ENCODE measurements at places on chromosomes 2 and 18. TPM values are rescaled to one million over a fixed set of nuclear protein-coding genes. Genes with fewer than 3 reads are reported as not detected.

Gene C2orf92
- 9.2 TPM for total RNA-seq

Gene MALL
- 31.6 TPM for total RNA-seq

Gene RRM2
- 2.2 TPM for total RNA-seq

Gene TNFRSF11A
- total RNA-seq: 6.5 TPM

Gene HOXD4
- total RNA-seq: 22.4 TPM

Gene MAPK4
- 14.3 TPM for total RNA-seq

Gene SLC8A1
- total RNA-seq: 116 TPM

Gene FAM110C
- 21.8 TPM for total RNA-seq

Gene CACNB4
- 3.3 TPM for total RNA-seq

Gene FBXO15
- total RNA-seq: 2.2 TPM

Gene CABLES1
- 8.1 TPM for total RNA-seq

DNA sequence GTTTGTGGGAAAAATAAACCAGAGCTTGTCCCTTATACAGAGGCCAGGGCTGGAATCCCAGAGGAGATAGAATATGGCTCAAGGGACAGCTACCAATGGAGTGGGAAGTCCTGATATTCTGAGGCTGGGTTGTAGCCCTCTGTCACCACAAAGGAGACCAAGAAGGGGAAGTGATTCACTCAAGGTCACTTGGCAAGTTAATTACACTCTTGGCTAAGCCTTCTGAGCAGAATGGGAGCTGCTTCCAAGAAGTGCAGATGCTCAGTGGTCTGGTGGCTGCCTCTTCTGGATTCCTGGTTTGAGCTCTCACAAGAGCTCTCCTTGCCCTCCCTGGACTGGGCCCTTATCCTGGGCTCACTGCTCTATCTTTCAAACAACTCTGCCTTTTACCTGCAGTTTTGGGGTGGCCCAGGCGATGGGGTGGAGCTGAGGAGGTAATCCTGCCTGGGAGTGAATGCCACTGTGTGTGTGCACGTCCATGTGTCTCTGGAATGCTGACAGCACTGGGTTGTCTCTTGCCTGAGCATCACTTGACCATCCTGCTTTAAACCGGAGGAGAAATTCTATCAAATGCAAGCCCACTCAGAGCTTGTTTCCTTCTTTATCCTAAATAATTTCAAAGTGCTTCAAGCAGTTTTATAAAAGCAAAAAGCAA lies 168.2 kb downstream of the KCNS3 start:
- DNase-seq: no peak

- no peak for DNase-seq
Observed at GRCh38 chr18:6672821-6673308, 56.7 kb upstream of the ARHGAP28 start.

DNA sequence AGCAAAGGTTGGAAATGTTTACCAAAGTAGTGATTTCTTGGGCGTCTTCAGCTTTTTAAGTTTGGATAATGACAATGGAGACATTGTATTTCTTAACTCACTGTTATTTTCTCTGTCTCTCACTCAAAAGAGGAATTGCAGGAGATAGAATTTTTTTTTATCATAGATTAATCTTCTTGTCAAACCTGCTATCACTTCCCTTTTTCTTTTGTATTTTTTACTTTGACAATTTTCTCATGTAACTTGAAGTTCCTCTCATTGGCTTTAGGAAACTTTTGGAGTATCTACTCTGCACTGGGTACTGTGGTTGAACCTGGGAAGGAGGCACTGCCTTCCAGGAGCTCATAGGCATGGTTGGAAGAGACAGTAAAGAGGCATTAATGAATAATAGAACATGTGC lies 489.1 kb downstream of the CNTNAP5 start:
- DNase-seq: no peak

DNA sequence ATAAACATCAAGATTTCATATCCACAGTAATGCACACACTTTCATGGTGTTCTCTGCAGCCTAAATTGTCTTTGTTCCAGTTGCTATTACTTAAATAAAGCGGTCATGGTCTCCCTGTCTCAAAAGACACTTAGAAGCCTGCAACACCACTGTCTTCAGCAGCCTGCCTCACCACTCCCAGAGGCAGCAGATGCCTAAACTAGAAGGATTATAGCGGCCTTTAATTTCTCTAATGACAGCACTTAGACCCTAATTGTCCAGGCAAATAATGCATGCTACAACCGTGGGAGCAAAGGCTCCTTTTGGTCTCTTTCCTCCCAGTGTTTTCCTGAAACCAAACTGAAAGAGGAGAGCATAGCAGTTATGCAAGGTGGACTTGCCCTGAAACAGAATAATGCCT lies 248.8 kb upstream of the SLC39A10 start:
- no peak for DNase-seq

- DNase-seq: no peak
Observed at GRCh38 chr2:47034973-47035609, 119.5 kb upstream of the MCFD2 start.

- DNase-seq: no peak
Observed at GRCh38 chr2:199956062-199956380, 639 bp downstream of the MAIP1 start.

- peak; percentile 30 for DNase-seq
Observed at GRCh38 chr2:239990966-239991365, 34.2 kb downstream of the NDUFA10 start.

GRCh38 chr2:183035954-183036669 lies 2.1 kb downstream of the NCKAP1 start:
- DNase-seq: no peak

- no peak for DNase-seq
Observed at GRCh38 chr2:11473659-11474433, 7.9 kb upstream of the E2F6 start.

DNA sequence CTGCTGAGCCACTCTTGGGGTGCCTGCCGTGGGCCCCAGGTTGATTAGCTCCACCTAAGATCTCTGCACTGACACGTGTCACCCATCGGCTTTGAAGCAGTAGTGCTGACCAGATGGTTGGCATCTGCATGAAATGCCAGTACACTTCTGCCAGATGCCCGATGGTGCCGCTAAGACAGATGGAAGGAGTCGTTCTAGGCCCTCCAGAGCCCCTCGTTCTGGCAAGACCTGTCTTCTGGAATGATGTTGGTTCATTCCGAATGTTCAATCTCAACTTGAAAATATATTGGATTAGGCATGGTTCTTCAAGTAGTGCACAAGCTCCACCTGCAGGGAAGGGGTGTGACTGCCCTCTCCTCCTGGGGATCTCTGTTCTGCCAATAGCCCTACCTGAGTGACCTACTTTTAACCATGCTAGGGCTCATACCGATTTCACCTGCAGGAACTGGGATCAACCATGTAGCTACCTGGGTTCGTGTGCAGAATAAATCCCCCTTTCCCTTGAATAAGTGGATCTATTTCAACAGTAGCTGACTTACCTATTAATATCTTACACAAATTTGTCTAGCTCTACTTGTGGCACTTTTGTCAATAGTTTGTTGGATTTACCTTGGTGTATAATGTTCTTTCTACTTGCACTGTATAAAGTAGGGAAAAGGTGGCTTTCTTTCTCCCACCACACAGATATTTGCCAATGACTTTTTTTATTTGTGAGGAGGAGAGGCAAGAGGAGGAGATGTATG lies 342.6 kb downstream of the CTNNA2 start:
- DNase-seq: no peak

DNA sequence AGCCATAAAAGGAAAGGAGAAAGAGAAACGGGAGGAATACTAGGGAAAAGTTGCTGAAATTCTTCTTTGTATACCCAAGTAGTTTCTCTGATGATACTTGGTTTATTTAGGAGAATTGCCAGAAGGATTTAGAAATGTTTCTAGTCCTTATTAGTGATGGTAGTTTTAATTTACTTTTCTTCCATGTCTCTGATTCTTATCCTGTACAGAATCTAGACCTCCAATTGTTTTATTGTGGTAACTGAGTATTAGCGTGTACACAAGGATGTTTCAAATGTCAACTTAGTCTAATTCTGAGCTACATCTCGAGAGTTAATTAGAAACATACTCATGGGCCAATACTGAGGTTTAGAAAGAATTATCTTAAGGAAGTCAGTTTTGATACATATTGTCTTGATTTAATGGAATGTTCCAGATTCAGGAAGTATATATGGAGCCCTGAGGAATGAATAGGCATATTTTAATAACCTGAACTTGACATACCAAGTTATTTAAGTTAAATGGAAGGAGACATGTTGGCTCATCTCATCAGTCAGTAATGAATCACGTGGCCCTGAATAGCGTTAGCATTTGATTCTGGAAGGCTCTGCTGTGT lies 219.6 kb downstream of the LTBP1 start:
- DNase-seq: no peak

GRCh38 chr2:125168442-125168841 lies 1143.4 kb downstream of the CNTNAP5 start:
- no peak for DNase-seq

DNA sequence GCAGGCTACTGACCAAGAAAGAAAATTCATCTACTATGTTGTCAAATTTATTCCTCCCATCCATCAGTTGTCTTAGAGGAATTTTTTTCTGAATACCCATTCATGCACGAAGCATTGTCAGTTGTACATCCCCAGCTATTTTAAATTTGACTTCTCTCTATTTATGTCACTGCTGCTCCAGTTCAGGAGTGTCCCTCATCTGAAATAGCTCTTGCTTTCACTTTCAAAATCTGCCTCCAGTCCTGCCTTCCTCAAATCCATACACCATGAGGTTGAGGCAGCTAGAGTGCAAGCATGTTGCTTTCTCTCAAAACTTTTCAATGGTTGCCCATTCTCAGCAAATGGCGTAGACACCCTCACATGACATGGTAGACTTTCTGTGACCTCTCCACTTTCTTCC lies 335.4 kb upstream of the CDH2 start:
- DNase-seq: no peak

GRCh38 chr18:34153711-34154110 lies 71.0 kb downstream of the NOL4 start:
- no peak for DNase-seq

- no peak for DNase-seq
Observed at GRCh38 chr2:41445865-41446264, 602.0 kb upstream of the PKDCC start.

DNA sequence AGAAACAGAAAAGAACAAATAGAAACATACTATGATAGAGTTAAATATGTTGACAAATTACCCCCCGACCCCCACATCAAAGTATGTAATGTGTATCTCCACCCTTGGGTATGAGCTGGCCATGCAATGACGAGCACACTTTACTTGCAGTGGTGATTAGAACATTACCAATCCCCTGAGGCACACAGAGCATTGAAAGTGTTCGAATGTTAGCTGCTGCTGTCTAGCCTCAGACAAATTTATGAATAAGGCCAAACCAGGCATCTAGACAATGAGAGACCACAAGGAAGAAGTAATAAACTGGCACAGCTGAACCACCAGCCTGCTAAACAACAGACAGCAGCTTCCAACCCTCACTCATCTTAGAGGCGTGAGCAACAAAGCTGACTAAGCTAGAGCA lies 380.5 kb downstream of the DSEL start:
- DNase-seq: no peak

DNA sequence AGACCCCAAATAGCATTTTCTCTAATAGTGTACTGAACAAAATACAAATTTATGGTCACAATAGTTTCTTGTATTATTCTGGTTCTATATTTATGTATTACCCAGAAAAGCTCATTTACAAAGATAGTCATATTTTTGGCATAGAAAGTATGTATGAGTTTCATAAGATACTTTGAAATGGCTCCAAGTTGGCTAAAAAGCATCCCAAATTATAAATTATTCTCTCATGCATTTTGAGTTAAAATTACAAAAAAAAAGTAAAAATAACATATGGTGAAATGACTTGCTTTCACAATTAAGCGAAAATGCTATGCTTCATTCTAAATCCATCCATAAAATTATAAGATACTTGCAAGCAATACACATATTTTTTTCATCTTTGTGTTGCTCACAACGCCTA lies 530.7 kb downstream of the ZNF804A start:
- no peak for DNase-seq

DNA sequence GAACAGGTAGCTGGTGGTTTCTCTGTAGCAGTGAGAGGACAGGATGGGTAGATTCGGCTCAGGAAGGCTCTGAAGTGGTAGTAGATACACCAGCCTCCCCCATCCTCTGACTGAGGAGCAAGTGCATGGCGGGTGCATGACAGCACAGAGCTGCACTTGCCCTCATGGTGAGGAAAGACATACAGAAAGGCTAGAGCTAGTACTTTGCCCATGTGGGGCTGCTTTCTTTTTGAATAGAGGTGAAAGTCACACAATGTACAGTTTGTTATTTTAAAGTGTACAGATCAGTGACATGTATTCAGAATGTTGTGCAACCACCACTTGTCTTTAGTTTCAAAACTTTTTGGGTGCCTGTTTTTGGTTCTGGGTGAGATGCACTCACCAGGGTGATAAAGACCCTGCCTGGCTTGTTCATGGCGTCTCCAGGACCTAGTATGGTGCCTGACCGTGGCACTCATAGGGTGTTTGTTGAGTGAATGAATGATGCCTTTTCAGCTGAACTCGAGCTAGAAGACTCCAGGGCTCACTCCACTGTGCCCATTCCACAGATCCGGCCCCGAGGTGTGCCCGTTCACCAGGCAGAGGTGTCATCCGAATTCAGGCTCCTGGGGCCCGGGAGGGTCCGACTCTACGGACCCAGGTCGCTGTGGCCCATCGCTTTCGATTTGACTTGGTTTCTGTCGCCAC lies 421 bp upstream of the VAMP5 start:
- DNase-seq: no peak

DNA sequence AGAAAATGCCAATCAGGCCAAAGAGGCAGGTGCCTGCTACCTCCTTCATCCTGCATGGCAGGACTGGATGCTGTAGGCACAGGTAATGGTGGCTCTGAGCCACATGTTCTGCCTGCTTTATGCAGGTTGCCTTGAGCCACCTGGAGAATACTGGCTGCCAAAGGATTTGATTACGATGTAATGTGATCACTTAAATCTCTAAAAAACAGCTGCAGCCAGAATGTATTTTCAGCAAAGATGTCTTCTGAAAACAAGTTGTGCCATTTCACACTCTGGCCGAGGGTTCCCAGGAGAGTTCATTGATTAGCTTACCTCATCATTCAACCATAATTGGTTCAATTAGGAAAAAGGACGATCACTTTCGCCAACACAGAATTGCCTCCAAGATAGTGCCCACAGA lies 17.9 kb upstream of the MSGN1 start:
- no peak for DNase-seq

GRCh38 chr2:95362486-95362885 lies 40.0 kb upstream of the FAHD2A start:
- no peak for DNase-seq

DNA sequence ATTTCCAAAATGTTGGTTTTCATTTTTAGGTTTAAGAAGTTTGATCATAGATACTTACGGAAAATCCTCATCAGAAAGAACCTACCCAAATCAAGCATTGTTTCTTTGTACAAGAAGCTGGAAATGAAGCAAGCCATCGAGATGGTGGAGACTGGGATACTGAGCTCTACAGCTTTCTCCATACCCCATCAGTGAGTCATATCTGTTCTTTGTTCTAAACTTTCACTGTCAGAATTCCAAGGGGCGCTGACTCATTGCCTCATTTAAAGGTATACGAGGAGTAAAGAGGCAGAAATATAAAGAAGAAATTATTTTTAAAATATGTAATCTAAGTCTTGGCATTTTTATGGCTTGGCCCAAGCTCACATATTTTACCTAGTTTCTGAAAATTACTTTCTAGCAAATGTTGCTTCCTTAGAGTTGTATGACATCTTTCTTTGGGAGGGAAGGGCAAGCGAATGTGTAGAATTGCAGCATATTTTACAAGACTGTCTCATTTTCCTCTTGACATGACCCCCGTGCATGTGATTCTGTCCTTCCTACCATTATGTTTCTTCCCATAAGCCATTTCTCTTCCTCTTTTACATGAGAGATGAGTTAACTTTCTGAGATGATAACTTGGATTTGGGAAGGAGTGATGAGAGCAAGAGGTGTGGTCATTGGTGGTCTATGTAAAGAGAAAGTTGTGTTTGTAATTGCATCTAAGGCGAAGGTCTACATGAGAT lies 41.2 kb downstream of the SLC9A4 start:
- DNase-seq: no peak
